ENCODE measurements at places on chromosomes 4 and X.

- DNase-seq = no peak
These were observed 127.3 kb downstream of the MAD2L1 start for GRCh38 chr4:119939071-119939995.

GRCh38 chrX:133609166-133609565 lies 193.9 kb upstream of the GPC4 start:
- DNase-seq = no peak

DNA sequence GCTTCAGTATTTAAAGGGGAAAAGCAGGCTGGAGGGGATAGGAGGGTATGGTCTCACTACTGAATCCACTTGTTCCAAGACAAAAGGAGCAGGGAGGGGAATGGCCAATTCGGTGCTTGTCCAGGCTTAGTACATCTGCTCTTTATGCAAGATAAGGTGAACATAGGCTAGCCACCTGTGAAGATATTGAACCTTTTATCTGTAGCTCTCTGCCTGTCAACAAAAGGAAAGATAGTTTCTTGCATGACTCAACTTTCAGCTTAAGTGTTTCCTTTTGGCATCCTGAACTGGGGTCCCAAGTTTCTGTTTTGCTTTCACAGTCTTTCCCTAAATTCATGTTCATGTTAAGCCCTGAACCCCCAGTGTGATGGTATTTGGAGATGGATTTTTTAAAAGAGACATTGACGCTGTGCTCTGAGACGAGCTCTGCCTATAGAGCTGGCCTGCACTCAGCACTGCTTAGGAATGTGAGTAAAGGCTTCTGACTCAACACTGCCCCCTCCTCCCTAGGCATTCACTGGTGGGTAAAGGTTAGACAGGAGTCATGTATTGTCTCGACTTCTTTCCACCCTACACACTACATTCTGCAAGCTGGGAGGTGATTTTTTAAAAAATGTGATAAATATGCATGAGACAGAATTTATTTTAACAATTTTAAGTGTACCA lies 28.2 kb downstream of the FAM149A start:
- DNase-seq = no peak

- no peak for DNase-seq
These were observed 1431.6 kb upstream of the TENM3 start for GRCh38 chr4:180811556-180811955.

- no peak for DNase-seq
These were observed 160 bp downstream of the LCORL start for GRCh38 chr4:18021470-18021719.

GRCh38 chrX:274904-275475 lies 6.2 kb upstream of the PLCXD1 start:
- no peak for DNase-seq
